ENCODE measurements at places on chromosomes 2 and 18.
A peak's percentile ranks its signal among the peaks of the same experiment; 100 is the strongest.

DNA sequence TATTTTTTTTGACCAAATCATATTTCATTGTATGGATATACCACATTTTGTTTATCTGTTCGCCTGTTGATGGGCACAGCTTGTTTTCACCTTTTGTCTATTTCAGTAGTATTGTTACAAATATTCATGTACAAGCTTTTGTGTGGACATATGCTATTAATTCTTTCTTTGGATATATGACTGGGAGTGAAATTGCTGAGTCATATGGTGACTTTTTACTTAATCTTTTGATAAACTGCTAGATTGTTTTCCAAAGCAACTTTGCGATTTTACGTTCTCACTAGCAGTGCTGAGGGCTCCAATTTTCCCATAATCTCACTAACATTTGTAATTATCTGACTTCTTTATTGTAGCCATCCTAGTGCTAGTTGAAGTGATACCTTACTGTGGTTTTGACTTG lies 112.4 kb downstream of the CD8B2 start:
- no peak for DNase-seq

DNA sequence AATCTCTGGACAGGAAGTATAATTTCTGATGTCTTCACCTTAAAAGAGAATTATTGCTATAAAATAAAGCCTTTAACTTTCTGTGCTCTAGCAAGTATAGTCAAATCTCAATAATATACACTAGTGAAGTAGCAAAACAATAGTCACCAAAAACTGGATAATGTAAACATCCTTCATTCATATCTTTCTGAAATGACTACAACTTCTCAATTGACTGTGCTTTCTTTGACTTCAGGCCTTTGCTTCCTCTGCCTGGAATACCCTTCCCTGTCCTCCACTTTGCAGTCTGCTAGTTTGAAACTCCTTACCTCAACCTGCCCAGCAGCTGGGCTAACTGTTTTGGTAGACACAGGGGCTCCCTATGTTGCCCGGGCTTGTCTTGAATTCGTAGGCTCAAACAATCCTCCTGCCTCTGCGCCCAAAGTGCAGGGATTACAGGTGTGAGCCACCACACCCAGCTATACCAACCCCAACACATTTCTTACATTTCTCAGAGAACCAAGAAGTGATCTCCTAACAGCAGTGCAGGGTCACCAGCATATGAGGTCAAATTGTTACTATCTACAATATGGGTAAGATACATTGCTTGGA lies 6.6 kb upstream of the PCBP1 start:
- no peak for DNase-seq

DNA sequence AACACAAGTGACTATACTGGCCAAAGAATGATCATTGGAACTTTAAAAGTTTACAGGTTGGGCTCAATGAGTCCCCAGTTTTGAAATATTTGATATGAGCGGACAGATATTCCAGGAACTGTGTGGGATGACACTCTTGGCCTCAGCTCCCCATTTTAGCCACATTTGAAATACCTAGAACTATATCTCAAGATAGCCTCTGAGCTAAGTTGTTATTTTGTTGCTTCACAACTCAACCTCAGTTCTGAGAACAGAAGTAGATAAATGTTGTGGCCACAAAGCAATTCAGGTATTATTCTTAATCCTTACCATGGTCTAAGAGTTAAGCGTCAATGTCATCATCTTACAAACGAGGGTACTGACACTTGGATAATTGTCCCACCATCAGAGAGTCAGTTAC lies 172.2 kb upstream of the SETBP1 start:
- peak; percentile 16 for DNase-seq

DNA sequence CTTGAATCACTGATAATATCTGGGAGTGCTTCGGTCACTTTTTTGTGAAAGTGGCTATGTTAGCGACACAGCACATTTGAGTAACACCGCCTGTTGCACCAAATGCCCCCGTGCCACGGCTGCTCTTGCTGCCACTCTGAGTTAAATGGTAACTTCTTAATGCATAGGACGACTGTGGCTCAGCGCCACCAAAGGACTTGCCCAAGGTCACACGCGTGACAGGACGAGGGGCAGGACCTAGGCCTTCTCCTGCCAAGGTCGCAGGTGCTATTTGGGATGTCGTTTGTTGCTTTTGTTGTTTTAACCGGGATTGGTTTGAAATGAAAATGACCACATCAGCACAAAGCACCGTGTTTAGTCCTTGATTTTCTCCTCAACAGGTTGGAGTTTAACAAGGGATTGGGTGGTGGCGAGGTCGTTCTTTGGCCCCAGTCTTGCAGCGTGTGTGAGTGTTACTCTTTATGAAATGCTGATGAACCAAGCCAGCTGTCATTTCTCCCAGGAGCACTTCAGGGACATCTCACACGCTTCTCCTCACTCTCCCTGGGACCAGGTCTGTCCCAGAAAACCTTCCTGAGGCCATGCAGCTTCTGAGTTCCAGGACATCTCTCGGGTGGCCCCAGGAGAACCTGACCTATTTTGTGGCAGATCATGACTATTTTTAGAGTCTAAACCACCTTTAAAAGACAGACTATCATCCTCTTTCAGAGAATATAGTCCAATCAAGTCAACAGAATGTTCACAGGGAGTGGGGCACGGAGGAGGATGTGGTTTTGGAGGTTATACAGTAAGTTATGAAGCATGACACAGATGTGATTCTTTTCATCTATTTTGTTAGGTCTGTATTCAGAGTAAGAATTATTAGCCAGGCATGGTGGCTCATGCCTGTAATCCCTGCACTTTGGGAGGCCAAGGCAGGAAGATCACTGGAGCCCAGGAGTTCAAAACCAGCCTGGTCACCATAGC lies 49.9 kb downstream of the MTCL1 start:
- DNase-seq: peak; percentile 50

DNA sequence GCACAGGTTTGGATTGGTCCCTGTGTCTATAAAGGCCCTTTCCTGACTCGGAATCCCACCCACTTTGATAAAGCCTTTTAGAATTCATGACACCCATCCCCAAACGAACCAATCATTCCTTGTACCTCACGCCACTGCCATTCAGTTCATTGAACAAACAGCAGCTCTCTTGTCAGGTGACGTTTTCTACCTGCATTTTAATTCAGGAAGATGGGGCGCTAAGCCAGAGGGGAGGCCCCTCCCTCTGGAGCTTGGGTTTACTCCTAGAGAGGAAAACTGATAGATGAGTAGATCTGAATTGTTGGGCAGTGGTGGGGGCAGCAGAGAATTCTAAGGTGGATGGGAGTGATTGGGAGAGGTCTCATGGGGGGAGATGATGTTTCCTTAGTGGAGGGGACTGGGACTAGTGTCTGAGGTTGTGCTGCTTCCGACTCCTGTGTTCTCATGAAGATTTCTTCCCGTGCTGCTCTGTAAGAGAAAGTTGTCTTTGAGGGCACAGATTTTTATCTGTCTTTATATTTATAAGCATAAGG lies 9.6 kb downstream of the RRM2 start:
- no peak for DNase-seq

- DNase-seq: no peak
These were observed 13.3 kb downstream of the UBE2F start for GRCh38 chr2:237980087-237980486.

All from CD4-positive, alpha-beta T cell treated with Interleukin-2 at 100 ng/mL for 4 hours (primary cell).